M059J (cell line): ENCODE measurements at places on chromosomes 2 and 18. TPM values are rescaled to one million over a fixed set of nuclear protein-coding genes. Genes with fewer than 3 reads are reported as not detected.

DNA sequence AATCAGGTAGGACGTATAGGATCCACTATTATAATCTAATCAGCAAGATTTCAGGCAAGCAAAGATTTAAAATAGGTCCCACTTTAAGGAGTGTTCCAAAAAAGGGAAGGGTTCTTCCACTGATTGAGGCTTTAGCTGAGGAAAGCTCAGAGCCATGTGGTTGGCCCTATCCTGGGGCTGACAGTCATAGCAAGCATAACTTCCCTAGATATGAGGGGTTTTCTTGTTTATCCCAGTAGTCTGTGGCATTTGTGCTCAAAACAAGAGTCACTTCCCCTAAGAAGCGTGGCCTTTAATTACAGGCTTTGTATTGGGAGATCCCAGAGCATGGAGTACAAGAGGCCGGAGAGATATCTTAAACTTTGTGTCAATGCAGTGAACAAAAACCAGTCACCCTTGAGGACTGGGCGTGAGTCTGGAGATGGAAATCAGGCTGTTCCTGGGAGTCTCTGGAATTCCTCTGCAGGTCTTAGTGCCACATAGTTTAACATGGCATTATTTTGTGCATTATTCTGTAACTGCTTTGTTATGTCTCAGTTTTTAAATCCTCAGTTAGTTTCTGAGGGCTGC is 136.9 kb upstream of the FBXO11 start:
- DNase-seq, result no peak

GRCh38 chr2:207683438-207683837 is 28.0 kb upstream of the CCNYL1 start:
- DNase-seq, result no peak

GRCh38 chr2:24917086-24917485 is 3.0 kb downstream of the ADCY3 start:
- DNase-seq, result peak; percentile 7

GRCh38 chr18:48799724-48800315 is 150.9 kb downstream of the SMAD7 start:
- DNase-seq, result no peak

The SPP2 gene
- total RNA-seq, result 0.27 TPM in 1 of 2 replicates, not detected in the other

DNA sequence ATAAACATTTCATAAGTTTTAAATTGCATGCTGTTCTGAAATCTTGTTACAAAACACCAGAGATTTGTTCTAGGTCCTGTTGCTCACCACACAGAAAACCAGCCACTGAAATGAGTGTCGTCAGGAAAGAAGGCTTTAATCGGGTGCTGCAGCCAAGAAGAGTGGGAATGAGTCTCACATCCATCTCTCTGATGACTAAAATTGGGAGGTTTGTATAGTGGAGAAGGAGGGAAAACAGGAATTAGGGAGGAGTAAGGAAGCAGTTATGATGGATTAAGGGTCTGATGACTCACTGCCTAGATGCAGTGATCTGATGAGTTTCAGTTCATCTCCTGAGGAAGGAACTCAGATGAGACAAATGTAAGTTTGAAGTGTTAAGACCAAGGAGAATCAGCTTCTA is 42.1 kb upstream of the GPR39 start:
- DNase-seq, result peak; percentile 71

The CENPA gene
- total RNA-seq, result 22.0 and 33.3 TPM in 2 replicates

GRCh38 chr2:7031547-7032245 is 114.5 kb downstream of the RNF144A start:
- peak; percentile 41 for DNase-seq

The OSBPL6 gene
- total RNA-seq, result 4.0 and 5.7 TPM in 2 replicates

DNA sequence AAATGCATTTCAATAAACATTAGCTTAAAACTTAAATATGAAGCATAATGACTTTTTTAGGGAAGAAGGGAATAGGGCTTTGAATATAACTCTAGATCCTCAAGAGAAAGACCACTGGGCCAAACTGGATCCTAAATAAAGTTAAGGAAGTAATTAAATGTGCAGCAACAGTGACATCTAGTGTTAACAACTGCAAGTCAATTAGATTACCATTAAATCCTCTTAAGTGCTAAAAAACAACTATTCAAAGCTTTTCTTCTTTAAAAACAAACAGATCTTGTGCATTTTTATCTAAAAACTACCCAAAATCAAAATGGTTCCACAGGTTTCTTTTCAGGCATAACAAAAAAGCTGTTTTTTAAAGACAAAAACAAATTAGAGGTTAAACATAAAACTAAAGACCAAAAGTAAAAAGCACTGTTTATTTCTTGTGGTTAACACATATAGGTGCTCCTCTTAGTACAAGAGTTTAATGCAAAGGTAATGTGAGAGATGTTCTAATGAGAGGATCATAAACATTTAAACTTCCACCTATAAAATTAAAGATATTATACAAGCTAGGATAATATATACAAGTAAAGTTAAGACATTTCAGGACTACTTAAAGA is 111.4 kb downstream of the THADA start:
- DNase-seq, result peak; percentile 69

- DNase-seq, result no peak
Measured at GRCh38 chr2:83969085-83969484, 490.0 kb downstream of the SUCLG1 start.

GRCh38 chr2:120005834-120006521 is 6.9 kb upstream of the EPB41L5 start:
- peak; percentile 43 for DNase-seq

The CLEC4F gene
- total RNA-seq, result not detected in 2 replicates

DNA sequence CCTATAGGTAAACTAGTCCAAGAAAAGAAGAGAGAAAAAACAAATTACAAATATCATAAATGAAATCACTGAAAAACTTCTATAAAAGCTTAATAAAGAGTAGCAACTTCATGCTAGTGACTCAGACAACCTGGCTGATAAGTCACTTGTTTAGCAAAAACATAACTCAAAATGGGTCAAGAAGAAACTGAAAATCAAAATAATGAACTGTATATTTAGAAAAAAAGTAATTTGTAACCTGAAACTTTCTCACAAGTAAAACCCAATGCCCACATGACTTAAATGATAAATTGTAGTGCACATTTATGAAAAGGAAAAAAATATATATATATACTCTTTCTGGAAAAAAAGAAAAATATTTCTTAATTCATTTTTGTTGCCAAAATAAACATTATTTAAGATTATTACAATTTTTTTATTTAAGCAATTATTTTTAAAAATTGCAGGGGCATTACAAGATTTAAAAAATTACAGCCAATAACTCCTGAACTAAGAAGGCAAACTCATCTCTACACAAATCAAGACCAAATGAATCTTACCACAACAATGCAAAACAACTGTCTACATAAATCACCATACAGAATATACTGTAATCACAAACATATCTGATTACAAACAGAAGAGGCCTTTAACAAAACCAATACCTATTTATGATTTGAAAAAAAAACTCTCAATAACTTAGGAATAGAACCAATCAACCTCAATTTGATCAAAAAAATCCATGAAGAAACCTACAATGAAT is 406.3 kb downstream of the CDH7 start:
- DNase-seq, result no peak

DNA sequence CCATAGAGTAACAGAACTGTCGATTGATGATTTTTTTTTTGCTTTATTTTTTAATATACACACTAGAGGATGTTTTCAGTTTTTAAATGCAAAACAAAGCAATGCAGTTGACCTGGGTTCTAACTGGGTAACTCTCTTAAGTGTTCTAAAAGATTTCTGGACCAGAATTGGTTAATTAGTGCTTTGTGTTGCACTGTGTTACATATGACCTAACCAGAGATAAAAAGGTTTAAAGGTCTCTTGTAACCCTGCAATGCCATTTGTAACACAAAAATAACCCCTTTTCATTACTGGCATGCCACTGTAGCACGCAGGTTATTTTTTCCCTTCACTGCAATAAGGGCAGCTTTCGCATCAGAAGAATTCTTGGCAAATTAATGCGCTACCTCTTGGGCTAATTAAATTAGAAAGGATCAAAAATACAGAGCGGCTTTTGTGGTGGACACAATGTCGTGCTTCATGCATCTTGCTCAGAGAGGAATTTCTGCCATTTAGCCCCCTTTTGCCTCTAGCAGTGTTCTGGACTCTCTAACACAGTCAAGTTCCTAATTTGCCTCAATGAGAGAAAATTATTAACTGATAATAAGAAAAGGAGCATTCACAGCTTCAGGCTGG is 250.8 kb upstream of the ZEB2 start:
- no peak for DNase-seq
